ENCODE measurements at places on chromosomes 16 and 17.

DNA sequence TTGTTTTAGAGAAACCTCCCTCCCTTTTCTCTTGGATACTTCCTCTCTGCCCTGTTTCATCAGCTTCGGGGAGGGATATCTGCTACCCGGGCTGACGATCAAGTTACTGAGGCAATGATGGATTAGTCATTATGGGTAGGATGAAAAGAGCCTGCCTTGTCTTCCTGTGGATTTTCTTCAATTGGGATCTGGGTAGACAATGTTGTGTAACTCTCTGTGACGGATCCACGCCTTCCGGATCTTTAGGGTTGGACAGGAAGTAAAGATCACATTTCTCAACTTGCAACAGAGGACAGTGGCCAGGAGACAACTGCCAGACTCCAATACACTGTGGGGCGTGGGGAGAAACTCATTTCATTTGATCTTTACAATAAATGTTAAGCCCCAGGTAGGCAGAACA is 11.3 kb upstream of the CHST6 start:
- H3K27ac ChIP-seq: no peak overlapping the region
- H3K4me3 ChIP-seq: no peak overlapping the region
- H3K36me3 ChIP-seq: no peaks in the 10 kb centered on the region
- H3K4me1 ChIP-seq: no peaks in the 10 kb centered on the region
- H3K27me3 ChIP-seq: no peaks in the 10 kb centered on the region
- no peak for DNase-seq

- H3K27me3 ChIP-seq: no peaks in the 10 kb centered on the region
- no peaks in the 10 kb centered on the region for H3K36me3 ChIP-seq
- no peaks in the 10 kb centered on the region for H3K4me1 ChIP-seq
- no peak overlapping the region for H3K27ac ChIP-seq
These were observed 336.7 kb upstream of the C16orf82 start for GRCh38 chr16:26729951-26730541.

GRCh38 chr16:72211110-72211509 is 39.2 kb upstream of the PMFBP1 start:
- no peak overlapping the region for H3K4me3 ChIP-seq
- H3K4me1 ChIP-seq: no peaks in the 10 kb centered on the region
- DNase-seq: no peak
- no peaks in the 10 kb centered on the region for H3K27me3 ChIP-seq

DNA sequence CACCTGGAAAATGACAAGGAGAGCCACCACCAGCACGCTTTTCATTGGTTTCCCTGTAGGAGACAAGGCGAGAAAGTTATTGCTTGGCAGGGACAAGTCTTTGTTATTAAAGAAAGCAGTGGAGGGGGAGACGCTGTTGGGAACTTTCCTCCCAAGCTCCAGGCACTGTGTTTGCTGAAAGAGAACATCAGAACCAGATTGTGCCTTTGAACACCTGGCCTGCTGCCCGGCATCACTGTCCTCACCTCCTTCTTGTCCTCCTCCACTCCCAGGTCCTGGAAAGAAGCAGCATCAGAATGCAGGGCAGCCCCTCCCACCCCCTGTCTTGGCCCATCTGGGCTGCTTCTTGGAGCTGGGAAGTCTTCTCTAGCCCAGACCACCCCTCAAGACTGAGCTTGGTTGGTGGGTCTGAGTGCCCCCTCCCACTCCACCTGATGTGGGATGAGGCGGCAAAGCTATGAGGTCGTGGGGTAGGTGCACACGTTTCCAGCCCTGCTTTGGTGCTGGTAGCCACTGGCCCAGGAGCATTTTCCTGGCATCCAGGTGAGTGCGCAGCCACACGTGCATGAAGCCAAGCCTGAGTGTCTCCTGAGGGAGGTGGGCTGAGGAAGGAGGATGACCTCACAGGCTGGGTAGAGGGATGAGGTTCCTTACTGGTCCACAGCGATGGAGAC is 6.2 kb downstream of the CCR7 start:
- no peaks in the 10 kb centered on the region for H3K27me3 ChIP-seq
- no peak for DNase-seq
- H3K4me3 ChIP-seq: peak overlapping the region; percentile 99
- H3K4me1 ChIP-seq: peaks cover 97% of the 10 kb centered on the region
- no peak overlapping the region for H3K27ac ChIP-seq

GRCh38 chr16:19616241-19616640 is 60.7 kb downstream of the VPS35L start:
- DNase-seq: no peak
- H3K4me1 ChIP-seq: no peaks in the 10 kb centered on the region
- no peak overlapping the region for H3K4me3 ChIP-seq
- no peaks in the 10 kb centered on the region for H3K27me3 ChIP-seq
- no peaks in the 10 kb centered on the region for H3K36me3 ChIP-seq

DNA sequence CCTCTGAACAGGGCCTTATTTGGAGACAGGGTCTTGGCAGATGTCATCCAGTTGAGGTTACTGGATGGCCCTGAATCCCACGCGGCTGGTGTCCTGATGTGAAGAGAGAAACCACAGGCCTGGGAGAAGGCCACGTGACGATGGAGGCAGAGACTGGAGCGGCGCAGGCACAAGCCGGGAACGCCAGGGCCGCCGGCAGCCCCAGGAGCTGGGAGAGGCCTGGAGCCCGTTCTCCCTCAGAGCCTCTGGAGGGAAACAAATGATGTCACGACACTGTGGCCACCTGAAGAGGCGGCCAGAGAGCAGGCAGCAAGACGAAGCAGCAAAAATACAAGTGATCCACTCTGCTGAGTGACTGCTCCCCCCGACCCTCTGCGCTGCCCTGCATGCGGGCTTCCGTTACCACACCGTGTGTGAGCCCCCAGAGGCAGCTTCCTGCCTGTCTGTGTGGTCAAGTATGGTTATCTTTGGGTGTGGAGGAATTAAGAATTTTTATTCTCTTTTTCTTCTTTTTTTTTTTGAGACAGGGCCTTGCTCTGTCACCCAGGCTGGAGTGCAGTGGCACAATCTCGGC is 11.6 kb downstream of the CD7 start:
- H3K27ac ChIP-seq: no peak overlapping the region
- no peaks in the 10 kb centered on the region for H3K36me3 ChIP-seq
- H3K27me3 ChIP-seq: no peaks in the 10 kb centered on the region
- peaks cover 57% of the 10 kb centered on the region for H3K4me1 ChIP-seq
- no peak overlapping the region for H3K4me3 ChIP-seq

- H3K27ac ChIP-seq: no peak overlapping the region
- peaks cover 32% of the 10 kb centered on the region for H3K4me1 ChIP-seq
- H3K27me3 ChIP-seq: no peaks in the 10 kb centered on the region
- no peak overlapping the region for H3K4me3 ChIP-seq
These were observed 4.7 kb upstream of the MRPS34 start for GRCh38 chr16:1777375-1778199.

GRCh38 chr16:70398177-70398743 is 40.6 kb downstream of the ST3GAL2 start:
- H3K27me3 ChIP-seq: no peaks in the 10 kb centered on the region
- no peak for DNase-seq
- H3K4me3 ChIP-seq: no peak overlapping the region
- no peaks in the 10 kb centered on the region for H3K36me3 ChIP-seq
- no peak overlapping the region for H3K27ac ChIP-seq

DNA sequence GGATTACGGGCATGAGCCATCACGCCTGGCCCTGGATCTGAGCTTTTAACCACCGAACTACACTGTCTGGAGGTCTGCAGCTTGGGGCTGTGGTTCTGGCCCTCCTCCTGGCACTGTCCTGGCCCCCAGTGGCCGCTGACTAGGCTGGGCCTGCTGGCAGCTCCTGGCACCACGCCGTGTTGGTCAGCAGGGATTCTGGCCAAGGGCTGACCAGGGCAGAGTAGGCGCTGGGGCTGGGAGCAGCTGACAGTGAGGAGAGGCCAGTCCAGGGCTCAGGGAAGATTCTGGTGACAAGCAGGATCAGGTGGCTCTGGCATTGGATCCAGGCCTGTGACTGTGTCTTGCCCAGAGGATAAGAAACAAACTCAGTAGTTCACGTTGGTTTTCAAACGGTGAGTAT is 14.6 kb downstream of the EEF2K start:
- H3K36me3 ChIP-seq: no peaks in the 10 kb centered on the region
- no peaks in the 10 kb centered on the region for H3K4me1 ChIP-seq
- no peak overlapping the region for H3K4me3 ChIP-seq

DNA sequence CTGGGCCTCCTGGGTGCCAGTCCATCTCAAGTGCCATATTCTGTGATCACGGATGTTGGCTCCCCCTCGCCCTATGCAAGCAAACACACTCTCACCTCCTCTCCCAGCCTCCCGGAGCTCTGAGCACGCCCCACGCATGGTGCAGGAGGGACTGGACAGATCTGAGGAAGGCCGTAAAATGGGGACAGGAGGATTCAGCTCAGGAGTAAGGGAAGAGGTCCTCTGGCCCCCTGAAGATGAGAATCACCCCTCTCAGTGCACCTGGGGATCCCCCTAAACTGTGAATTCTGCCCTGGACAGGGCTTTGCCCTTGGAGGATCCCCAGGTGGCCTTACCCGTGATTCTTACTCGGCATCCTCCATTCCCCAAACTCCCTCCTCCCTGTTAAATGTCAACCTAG is 15.6 kb downstream of the TMEM186 start:
- peaks cover 3% of the 10 kb centered on the region for H3K36me3 ChIP-seq
- H3K27ac ChIP-seq: no peak overlapping the region
- no peak for DNase-seq
- no peaks in the 10 kb centered on the region for H3K4me1 ChIP-seq

- H3K27me3 ChIP-seq: no peaks in the 10 kb centered on the region
- H3K36me3 ChIP-seq: no peaks in the 10 kb centered on the region
- no peak overlapping the region for H3K4me3 ChIP-seq
- no peak overlapping the region for H3K27ac ChIP-seq
- H3K4me1 ChIP-seq: no peaks in the 10 kb centered on the region
- DNase-seq: no peak
These were observed 102.7 kb upstream of the HLF start for GRCh38 chr17:55161935-55162555.

- no peak for DNase-seq
- H3K4me1 ChIP-seq: no peaks in the 10 kb centered on the region
- no peak overlapping the region for H3K4me3 ChIP-seq
- H3K27me3 ChIP-seq: no peaks in the 10 kb centered on the region
- H3K27ac ChIP-seq: no peak overlapping the region
These were observed 158.4 kb upstream of the FAM20A start for GRCh38 chr17:68759343-68760140.

DNA sequence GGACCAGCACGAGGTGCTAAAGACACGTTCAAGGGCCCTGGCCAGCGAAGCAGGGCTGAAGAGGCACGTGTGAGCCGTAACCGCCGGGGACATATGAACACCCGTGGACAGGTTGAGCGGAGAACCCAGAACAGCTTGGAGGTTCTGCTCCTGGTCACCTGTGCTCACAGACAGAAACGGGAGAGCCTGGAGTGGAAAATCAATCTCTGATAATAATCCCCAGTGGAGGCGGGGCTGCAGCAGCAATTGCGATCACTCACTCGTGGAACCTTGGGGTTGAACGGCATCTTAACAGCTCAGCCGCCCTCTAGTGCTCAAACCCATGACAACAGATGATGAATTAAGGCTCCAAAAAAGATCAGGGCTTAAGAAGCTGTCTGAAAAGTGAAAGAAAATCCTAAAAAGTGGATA is 25.6 kb downstream of the WIPI1 start:
- no peak overlapping the region for H3K4me3 ChIP-seq
- no peak overlapping the region for H3K27ac ChIP-seq
- peaks cover 17% of the 10 kb centered on the region for H3K4me1 ChIP-seq
- no peaks in the 10 kb centered on the region for H3K36me3 ChIP-seq

DNA sequence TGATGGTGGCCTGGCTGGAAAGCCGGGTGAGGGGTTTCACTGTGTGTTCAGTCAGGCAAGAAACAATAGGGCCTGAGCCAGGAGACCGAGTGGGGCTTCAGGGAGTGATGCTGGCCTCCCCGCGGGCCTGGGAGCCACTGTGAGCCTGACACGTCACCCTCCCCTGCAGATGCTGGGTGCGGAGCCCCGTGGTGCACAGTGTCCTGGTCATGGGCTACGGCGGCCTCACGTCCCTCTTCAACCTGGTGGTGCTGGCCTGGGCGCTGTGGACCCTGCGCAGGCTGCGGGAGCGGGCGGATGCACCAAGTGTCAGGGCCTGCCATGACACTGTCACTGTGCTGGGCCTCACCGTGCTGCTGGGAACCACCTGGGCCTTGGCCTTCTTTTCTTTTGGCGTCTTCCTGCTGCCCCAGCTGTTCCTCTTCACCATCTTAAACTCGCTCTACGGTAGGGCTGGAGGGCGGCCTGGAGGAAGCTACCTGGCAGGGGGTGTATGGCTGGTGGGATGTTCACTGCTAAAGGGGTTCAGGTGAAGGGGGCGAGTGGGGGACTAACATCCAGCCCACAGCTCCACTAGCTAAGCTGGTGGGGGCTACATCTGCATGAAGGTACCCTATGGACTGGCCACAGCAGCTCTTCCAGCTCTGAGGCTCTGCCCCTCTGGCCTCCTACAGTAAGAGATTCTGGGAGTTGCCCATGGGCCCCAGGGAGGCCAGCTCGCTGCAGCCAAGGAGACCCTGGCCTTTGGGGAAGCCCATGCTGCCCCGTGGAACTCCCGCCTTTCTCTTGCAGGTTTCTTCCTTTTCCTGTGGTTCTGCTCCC is 32.4 kb downstream of the ADGRG5 start:
- H3K27ac ChIP-seq: no peak overlapping the region
- peaks cover 38% of the 10 kb centered on the region for H3K4me1 ChIP-seq
- H3K36me3 ChIP-seq: peaks cover under 1% of the 10 kb centered on the region
- DNase-seq: no peak

DNA sequence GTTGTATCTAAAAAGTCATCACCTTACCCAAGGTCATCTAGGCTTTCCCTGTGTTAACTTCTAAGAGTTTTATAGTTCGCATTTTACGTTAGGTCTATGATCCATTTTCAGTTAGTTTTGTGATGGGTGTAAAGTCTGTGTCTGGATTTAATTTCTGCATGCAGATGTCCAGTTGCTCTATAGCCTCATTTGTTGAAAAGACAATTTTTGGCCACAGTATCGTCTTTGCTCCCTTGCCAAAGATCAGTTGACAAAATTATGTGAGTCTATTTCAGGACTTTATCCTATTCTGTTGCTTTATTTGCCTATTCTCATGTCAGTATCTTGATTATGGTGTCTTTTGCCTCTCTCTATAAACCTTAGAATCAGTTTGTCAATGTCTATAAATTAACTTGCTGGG is 85.1 kb downstream of the METRNL start:
- DNase-seq: no peak
- H3K27ac ChIP-seq: no peak overlapping the region
- no peak overlapping the region for H3K4me3 ChIP-seq
- no peaks in the 10 kb centered on the region for H3K4me1 ChIP-seq
- H3K36me3 ChIP-seq: no peaks in the 10 kb centered on the region

- H3K27ac ChIP-seq: no peak overlapping the region
- H3K36me3 ChIP-seq: no peaks in the 10 kb centered on the region
- H3K27me3 ChIP-seq: no peaks in the 10 kb centered on the region
- H3K4me3 ChIP-seq: no peak overlapping the region
- DNase-seq: no peak
These were observed 231.2 kb downstream of the FOXL1 start for GRCh38 chr16:86809458-86809955.

DNA sequence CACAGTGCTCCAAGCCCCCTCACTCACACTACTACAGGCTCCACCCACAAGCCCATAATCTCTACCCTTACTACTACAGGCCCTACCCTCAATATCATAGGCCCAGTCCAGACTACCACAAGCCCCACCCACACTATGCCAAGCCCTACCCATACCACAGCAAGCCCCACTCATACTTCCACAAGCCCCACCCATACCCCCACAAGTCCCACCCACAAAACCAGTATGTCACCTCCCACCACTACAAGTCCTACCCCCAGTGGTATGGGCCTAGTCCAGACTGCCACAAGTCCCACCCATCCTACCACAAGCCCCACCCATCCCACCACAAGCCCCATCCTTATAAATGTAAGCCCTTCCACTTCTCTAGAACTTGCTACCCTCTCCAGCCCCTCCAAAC is 13.8 kb downstream of the RIPOR1 start:
- no peaks in the 10 kb centered on the region for H3K27me3 ChIP-seq
- DNase-seq: peak; percentile 89
- peaks cover 36% of the 10 kb centered on the region for H3K4me1 ChIP-seq
- H3K4me3 ChIP-seq: no peak overlapping the region
- H3K27ac ChIP-seq: no peak overlapping the region
- H3K36me3 ChIP-seq: no peaks in the 10 kb centered on the region
